Fibroblast of gingiva (primary cell): ENCODE measurements at places on chromosomes 6 and 20.

- DNase-seq: no peak
Observed at GRCh38 chr6:93727447-93727846, 308.1 kb upstream of the EPHA7 start.

- no peak for DNase-seq
Observed at GRCh38 chr6:141393405-141394124, 739.2 kb upstream of the GJE1 start.

DNA sequence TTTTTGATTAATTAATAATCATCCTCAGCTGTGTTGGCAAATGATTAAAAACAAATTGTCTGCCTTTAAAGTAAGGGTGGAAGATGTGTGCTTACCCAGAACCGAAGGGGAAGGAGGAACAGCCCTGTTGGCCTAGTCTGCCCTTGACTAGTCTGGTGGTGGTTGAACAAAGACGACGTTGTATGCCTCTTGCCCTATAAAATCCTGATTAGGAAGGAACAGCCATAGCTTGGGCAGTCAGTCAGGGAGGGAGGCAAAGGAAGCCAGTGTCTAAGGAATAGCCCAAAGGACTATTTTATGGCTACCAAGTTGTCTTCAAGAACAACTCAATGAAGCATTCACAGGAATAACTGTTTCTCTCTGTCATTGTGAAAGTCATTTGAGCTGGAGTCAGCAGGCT, 70.7 kb downstream of the PRDM1 start:
- DNase-seq: no peak

GRCh38 chr6:149967591-149967990, 3.8 kb downstream of the ULBP1 start:
- DNase-seq: no peak

GRCh38 chr20:24610341-24611115, 141.1 kb downstream of the SYNDIG1 start:
- DNase-seq: no peak

- DNase-seq: no peak
Observed at GRCh38 chr20:1800777-1801176, 94.4 kb upstream of the SIRPA start.

- no peak for DNase-seq
Observed at GRCh38 chr6:10472634-10473033, 48.5 kb upstream of the GCNT2 start.

DNA sequence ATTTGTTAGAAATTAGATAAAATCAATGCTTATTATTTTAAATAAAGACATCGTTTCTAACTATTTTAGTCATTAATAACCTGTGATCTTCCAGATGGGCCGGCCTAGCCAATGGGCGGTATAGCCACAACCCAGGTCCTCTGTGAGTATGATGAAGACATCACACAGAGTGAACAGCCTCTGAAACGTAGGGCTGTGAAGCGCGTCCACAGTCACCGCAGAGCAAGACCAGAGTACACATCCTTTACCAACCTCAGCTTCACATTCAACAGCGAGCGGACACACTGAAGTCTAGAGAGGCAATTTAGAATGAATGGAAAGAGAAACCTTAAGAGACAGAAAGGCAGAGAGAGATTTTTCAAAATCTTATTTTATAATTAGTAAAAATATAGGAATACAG, 125.0 kb upstream of the RPS6KA2 start:
- DNase-seq: no peak

- no peak for DNase-seq
Observed at GRCh38 chr6:166866839-166867637, 89.3 kb downstream of the RNASET2 start.

DNA sequence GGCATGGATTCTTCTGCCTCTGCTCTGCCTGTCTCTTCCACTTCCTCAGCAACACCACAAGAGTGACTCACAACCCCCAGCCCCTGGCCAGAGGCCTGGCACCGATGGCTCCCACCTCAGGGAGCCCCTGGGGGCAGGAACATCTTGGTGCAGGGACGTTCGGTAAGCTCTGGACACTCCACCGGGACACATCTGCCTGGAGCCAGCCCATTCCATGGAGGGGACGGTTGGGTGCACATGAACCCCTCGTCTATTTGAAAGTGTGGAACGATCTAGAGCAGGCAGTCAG, 246.5 kb downstream of the ERMARD start:
- no peak for DNase-seq

GRCh38 chr6:31203345-31203979, 33.0 kb upstream of the POU5F1 start:
- no peak for DNase-seq

DNA sequence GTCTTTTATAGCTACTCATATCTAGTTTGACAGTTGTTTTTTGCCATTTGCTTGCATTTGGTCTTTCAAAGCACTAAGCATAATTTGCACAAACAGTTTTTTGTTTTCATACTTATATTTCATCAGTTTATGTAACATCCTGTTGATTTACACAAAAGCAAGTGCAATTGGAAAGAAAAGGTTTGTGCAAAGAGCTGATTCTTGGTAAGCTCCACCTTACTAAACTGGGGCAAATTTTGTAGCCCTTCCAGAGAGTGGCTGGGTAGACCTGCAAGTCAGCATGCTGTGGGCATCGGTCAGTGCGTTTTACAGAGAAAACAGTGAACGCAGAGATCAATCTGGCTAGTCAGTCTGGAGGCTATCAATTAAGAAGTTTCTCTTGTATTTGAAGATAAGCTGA, 34.5 kb downstream of the TXLNB start:
- no peak for DNase-seq

DNA sequence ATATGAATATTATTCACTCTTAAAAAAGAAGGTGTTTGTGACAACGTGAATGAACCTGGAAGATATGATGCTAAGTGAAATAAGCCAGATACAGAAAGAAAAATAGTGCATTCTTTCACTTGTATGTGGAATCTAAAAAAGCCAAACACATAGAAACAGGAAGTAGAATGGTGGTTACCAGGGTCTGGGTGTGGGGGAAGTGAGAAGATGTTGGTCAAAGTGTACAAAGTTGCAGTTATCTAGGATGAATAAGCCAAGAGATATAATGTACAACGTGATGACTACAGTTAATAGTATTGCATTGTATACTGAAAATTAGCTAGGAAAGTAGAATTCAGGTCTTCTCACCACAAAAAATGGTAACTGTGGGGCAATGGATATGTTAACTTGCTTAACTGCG, 151.1 kb upstream of the HCRTR2 start:
- DNase-seq: no peak

- DNase-seq: no peak
Observed at GRCh38 chr20:59837623-59838394, 95.6 kb downstream of the SYCP2 start.

DNA sequence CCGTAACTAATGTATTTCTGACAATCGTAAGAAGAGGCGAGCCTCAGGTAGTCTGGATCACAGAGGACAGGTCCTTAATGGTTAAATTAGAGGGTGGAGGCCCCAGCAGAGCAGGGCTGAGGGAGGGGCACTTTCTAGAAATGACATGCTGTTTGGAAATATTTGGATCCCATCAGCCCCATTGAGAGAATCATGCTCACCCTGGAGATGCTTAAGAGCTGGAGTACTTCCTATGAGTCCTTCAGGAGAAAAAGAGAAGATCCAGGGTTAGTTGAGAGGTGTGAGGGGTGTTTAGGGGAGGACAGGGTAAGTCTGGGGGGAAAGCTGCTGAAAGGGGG, 123.0 kb downstream of the TCP11 start:
- no peak for DNase-seq

DNA sequence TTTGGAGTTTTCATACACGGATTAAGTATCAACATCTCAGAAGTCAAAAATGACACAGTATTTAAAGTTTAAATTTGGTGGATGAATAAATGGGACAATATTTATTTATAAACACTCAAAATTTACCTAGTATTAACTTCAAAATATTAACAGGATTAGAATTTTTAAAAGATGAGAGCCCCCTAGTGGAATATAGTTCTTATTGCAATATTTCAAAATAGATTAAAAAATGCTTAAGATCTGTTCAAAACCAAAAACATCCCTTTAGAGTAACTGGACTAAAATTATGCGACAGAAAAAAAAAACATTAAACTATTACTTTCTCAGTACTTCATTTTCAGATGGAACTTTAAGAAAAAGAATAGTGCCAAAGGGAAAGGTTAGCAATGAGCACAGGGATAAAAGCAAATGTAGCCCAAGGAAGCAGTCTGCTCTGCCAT, 56.6 kb downstream of the SNX14 start:
- DNase-seq: peak; percentile 2

GRCh38 chr20:10306440-10307358, 88.1 kb downstream of the SNAP25 start:
- DNase-seq: no peak

GRCh38 chr6:130724089-130724488, 103.1 kb upstream of the SMLR1 start:
- no peak for DNase-seq

DNA sequence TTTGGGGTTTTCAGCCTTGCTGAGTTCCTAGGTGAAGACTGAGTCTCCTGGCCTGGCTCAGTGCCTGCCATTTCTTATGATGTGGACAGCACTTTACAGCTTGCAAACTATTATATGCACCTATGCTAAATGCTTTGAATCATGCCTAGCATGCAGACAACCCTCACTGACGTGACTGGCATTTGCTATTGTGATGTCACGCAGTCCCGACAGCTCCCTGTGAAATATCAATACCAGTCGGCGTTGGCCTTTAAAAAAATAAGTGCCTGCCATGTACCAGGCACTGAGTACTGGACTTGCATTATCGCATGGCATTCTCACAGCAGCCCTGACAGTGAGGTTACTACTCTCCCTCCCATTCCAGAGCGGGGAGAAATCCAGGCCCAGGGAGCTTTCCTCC, 35.5 kb downstream of the UQCC2 start:
- DNase-seq: no peak

GRCh38 chr20:63554361-63555278, 661 bp downstream of the FNDC11 start:
- DNase-seq: no peak

DNA sequence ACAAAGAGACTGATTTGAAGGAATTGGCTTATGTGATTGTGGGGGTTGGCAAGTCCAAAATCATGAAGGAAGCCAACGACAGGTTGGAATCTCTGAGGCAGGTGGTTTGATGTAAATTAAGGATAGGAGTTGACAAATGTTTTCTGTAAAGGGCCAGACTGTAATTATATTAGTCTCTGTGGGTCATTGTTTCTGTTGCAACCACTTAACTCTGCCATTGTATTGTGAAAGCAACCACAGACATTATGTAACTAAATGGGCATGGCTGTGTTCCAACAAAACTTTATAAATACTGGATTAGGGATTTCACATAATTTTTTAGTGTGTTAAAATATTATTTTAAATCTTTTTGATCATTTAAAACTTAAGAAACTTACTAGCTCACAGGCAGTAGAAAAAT, 199.2 kb upstream of the MYLIP start:
- DNase-seq: peak; percentile 4

DNA sequence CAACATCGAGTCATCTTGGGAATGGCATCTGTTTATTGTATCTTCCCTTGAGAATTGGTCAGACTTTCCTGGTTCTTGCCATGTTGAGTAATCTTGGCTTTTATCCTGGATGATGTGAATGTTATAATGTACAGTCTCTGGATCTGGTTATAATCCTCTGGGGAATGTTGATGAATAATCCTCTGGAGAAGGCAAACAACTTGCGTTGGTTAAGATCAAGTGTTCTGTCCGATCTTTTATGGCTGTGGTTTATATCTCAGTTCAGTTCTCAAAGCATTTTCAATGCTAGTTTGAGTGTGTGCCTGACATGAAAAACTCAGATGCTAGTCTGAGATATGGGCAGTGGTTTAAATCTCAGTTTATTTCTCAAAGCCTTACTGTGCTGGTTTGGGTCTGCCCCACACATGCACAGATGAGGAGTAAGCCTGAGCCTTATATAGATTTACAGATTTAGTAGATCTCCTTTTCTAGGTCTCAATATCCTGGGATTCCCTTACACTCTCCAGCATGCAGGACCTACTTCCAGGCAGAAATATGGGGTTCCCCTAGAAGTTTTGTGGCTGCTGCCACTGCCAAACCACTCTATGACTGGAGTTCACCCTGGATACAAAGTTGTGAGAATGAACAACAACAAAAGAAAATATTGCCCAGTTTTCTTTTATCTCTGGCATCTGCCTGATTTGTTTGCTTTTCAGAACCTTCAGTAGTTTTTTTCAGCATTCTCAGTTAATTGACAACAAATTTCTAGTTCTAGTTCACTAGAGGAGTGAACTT, 191.8 kb upstream of the MAN1A1 start:
- peak; percentile 99 for DNase-seq

DNA sequence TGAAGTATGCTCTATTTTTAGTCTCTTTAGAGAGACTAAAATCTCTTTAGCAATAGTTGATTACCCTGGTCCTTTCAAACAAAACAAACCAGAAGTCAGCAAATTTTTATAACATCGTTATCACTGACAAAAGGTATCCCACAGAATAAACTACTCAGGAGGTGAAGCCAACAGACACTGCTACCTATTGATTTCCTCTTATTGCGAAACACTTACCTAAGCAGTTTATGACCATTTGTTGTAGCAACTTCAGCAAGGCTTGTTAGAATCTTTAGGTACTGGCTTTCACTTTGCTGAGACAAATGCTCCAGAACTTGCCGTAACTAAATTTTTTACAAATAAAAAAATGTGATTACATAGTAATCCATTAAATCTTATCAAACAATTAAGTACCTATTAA, 64.4 kb downstream of the HACE1 start:
- no peak for DNase-seq

DNA sequence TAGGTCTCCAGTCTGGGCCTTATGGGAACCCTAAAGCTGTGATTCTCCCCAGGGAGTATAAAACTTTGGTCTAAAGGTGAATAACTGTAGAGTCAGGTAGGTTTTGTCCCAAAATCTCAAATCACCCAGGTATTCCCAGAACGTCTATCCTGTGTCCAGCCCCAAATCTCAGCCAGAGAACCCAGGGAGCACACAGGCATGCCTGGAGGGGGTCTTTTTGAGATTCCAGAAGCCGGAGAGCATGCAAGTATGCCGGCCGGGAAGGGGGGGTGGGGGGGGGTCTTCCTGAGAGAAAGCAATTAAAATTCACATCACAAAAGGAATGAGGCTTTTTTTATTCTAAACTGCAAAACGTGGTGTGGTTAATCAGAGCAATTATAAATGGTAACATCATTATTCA, 210.0 kb downstream of the PTPRT start:
- DNase-seq: no peak

DNA sequence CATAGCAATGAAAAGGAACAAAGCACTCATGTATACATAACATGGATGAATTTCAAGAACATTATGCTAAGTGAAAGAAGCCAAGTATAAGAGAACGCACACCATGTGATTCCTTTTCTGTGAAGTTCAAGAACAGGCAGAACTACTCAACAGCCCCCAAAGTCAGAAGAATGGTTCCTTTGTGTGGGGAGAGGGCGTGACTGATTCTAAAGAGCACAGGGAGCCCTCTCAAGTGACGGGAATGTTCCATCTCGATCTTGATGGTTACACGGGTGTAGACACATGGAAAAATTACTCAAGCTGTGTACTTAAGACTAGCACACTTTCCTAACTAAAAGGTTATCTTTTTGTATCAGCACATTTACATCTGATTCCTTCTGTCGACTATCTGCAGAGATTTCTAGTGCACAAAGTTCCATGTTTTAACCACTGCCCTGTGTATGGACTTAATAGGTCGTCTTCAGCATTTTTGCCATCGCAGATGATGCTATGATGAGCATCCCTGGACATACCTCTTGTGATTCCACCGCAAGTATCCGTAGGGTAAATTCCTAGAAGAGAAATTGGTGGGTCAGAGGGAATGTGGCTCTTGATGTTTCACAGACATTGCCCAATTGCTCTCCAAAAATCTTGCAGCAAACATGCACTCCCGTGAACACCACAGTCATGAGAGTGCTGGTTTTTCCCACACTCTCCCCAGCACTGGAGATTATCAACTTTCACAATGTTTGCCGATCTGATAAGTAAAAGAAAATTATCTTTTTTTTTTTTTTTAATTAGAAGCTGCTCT, 279.3 kb downstream of the BMP7 start:
- no peak for DNase-seq
